Glutamatergic neuron (in vitro differentiated cells): ENCODE measurements at places on chromosomes 12 and 14. TPM values are rescaled to one million over a fixed set of nuclear protein-coding genes. Genes with fewer than 3 reads are reported as not detected.
A peak's percentile ranks its signal among the peaks of the same experiment; 100 is the strongest.

Gene RPS6KA5
- 3.8 TPM for total RNA-seq

DNA sequence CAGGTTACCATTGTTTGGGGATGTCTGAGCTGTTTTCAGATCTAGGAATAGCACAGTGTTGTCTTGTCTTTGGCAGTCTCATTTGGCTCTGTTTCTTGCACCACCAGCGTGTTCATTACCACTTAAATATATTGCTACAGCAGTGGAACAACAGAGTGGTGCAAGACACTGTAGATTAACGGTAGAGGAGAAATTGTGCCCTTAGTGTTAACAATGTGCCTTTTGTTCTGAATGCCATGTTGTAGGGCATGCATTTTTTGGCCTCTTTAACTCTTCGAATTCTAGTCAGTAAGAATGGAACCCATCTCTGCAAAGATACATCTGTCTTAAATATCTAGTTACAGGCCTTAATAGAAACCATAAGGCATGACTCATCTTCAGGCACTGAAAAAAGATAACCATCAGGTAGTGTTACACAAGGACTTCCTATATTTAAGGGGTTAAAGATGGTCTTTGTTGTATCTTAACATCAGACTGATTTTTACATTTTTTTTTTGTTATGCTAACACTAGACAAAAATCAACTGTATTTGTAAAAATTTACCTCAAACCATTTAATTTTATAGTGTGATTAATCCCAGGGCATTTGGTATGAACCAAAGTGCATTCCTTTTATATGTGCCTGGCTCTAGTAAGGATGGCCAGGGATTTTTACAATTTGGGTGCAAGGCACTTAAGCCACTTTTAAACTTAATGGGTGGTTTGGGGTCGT is 12.9 kb downstream of the DYRK2 start:
- no peak for DNase-seq
- H3K4me3 ChIP-seq, result peak overlapping the region; percentile 40
- peak overlapping the region; percentile 89 for H3K27ac ChIP-seq
- no peaks in the 10 kb centered on the region for H3K27me3 ChIP-seq
- no peaks in the 10 kb centered on the region for H3K36me3 ChIP-seq

Gene PITPNM2
- total RNA-seq, result 19.6 TPM

Gene WNT1
- total RNA-seq, result not detected

DNA sequence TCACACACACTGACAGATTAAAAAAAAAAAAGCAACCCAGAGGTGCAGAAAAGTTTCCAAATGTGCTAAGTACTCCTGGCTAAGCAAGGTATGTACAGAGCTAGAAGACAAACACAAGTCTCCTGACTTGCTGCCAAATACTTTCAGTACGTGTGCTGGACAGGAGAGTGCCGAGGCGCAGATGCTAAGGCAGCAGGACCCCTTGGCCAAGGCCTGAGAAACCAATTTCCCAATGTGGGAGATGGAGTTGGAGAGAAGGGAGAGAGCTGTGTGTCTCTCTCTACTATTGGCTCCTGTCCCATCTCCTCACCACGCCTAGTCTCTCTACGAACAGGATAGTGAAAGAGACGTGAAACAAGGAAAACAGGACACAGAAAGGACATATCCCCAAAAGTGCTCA is 5.3 kb downstream of the SPRYD3 start:
- peaks cover 10% of the 10 kb centered on the region for H3K36me3 ChIP-seq
- H3K27me3 ChIP-seq, result peaks cover 5% of the 10 kb centered on the region
- H3K27ac ChIP-seq, result no peak overlapping the region
- H3K4me3 ChIP-seq, result no peak overlapping the region
- peaks cover 2% of the 10 kb centered on the region for H3K4me1 ChIP-seq

Gene PLEKHD1
- 1.3 TPM for total RNA-seq

Gene VWF
- total RNA-seq, result 0.37 TPM

Gene PTPRQ
- total RNA-seq, result not detected

DNA sequence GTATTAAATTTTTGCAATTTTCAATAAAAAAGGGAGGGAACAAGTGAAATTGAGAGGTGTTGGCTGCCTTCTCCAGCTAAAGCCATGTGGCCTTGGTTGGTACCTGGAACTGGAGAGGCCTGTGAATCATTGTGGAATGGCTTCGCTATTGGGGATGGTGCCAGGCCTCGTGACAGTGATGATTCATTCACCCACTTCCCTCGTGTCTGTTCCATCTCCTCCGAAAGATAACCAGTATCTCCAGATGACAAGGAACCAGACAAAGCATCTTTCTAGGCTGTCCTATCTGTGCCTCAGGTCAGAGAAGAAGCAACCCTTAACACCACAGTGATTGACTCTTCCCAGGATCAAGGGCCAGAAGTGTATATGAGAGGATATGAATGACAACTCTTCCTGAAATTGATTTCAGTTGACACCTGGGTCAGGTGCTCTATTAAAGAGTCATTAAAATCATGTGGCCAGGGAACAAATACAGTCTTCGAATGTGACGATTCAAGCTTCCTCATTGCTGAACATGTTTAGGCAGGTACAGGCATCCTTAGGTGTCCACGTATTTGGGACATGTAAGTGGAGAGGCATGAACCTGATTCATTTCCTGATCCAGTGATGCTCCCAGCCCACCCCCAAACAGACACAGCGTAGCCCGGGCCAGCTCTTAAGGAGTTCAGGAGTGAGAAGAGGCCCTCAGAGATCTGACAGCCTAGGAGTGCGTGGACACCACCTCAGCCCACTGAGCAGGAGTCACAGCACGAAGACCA is at the start of gene RNASE7:
Gene RNASE7, plus strand, starts transcription at position 687 of the 758 bp plus-strand sequence. CDS start 631 bp downstream, outside the sequence.
- H3K4me1 ChIP-seq, result peaks cover 26% of the 10 kb centered on the region
- H3K27me3 ChIP-seq, result peaks cover 5% of the 10 kb centered on the region
- no peak within 1 kb of the TSS for H3K27ac ChIP-seq
- DNase-seq, result no peak

- no peaks in the 10 kb centered on the region for H3K4me1 ChIP-seq
- H3K4me3 ChIP-seq, result no peak overlapping the region
- no peaks in the 10 kb centered on the region for H3K36me3 ChIP-seq
- DNase-seq, result no peak
- H3K27me3 ChIP-seq, result peaks cover 2% of the 10 kb centered on the region
These were observed 297.5 kb upstream of the SLC16A7 start for GRCh38 chr12:59298296-59298695.

DNA sequence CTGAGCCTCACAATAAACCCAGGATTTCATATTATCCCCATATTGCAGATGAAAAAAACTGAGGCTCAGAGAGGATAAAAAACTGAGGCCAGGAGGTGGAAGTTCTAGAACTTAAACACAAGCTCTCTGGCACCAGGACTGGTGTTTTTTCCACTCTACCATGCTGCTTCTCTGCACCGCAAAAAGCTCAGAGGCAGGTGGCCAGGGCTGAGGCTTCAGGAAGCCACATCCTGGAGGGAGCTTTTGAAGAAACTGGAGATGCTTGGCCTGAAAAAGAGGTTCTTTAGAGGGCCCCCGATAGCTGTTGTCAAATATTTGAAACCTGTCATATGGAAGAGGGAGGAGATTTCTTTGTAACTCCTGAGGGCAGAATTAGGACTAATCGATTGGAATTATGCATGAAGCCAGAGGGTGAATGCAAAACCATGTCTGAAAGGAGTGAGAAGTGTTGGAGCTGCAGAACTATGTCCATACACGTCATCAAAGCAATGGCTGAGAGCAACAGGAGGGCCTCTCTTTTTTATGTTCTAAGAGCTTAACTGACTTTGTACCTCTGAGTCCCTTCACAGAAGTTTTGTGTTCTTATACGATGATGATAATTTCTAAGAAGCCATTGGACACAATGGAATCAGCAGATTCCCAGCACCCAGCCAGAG is 448.6 kb downstream of the FUT8 start:
- DNase-seq, result no peak
- peaks cover 6% of the 10 kb centered on the region for H3K36me3 ChIP-seq
- H3K4me1 ChIP-seq, result peaks cover 12% of the 10 kb centered on the region
- peaks cover 4% of the 10 kb centered on the region for H3K27me3 ChIP-seq
- H3K27ac ChIP-seq, result no peak overlapping the region

- peak; percentile 50 for DNase-seq
- peak overlapping the region; percentile 84 for H3K4me3 ChIP-seq
- peaks cover 9% of the 10 kb centered on the region for H3K36me3 ChIP-seq
- peak overlapping the region; percentile 99 for H3K27ac ChIP-seq
These were observed 44.7 kb upstream of the FBRSL1 start for GRCh38 chr12:132444957-132445883.

- H3K36me3 ChIP-seq, result no peaks in the 10 kb centered on the region
- no peak for DNase-seq
- H3K27me3 ChIP-seq, result no peaks in the 10 kb centered on the region
- no peaks in the 10 kb centered on the region for H3K4me1 ChIP-seq
- H3K27ac ChIP-seq, result no peak overlapping the region
These were observed 50.6 kb downstream of the DRAM1 start for GRCh38 chr12:101927999-101928398.

- H3K27ac ChIP-seq, result no peak overlapping the region
- peaks cover 4% of the 10 kb centered on the region for H3K36me3 ChIP-seq
- H3K27me3 ChIP-seq, result peaks cover 46% of the 10 kb centered on the region
- H3K4me3 ChIP-seq, result peak overlapping the region; percentile 64
- DNase-seq, result no peak
- H3K4me1 ChIP-seq, result peaks cover 9% of the 10 kb centered on the region
These were observed 669 bp downstream of the RFX4 start for GRCh38 chr12:106583242-106584103.

Gene TAS2R7
- 0.39 TPM for total RNA-seq

DNA sequence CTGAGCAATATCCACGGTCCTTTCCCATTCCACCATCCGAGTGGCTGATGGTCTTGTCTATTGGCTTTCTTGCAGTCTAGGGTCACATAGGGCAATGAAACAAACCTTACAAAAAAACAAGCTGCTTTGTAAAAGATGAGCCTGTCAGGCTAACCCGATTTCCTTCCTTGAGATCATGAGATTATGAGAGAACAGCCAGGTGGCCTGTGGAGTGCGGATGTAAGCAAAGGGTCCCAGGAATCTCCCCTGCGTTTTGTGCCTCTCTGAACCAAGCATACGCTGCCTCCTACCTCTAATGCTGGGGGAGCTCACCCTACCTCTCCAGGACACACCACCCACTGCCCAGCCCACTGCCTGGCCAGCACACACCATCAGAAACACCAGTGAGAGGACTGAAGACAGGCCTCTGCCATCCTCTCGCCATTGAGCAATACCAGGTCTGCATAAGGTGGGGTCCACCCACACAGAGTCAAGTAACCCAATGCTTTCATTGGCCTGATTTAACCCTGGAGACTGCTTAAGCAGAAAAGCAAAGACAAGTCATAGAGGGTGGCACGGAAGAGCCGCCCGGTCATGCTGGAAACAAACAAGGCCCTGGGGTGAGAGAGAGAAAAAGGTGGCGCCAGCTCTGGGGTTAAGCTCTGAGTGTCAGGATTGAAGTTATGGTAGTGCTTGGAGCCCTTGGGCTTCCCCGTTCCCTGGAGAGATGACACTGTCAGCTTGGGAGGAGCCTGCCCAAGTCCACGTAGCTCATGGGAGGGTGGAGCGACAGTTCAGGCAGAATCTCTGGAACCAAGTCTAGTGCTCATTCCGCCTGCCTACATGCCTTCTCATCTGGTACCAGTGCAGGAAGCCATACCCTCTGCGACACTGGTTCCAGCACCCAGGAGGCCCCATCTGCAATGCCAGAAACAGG is 46.6 kb downstream of the CALM1 start:
- no peak overlapping the region for H3K27ac ChIP-seq
- H3K4me3 ChIP-seq, result no peak overlapping the region
- peaks cover 22% of the 10 kb centered on the region for H3K4me1 ChIP-seq
- no peak for DNase-seq
- no peaks in the 10 kb centered on the region for H3K36me3 ChIP-seq
- H3K27me3 ChIP-seq, result peaks cover 2% of the 10 kb centered on the region

DNA sequence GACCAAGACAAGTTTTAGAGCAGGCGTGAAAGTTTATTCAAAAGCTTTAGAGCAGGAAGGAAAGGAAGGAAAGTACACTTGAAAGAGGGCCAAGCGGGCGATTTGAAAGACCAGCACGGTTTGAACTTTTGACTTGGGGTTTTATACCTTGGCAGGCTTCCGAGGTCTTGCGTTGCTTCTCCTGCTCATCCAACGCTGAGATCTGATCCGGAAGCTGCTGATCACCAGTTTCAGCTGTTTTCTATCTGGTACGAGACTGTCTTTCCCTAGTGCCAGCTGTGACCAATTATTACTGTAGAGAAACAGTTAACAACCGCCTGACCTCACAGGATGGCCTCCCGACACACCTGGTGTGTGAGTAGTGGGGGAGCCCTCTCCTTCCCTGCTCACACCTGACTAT is 20.6 kb upstream of the SNRPF start:
- no peak overlapping the region for H3K4me3 ChIP-seq
- no peak overlapping the region for H3K27ac ChIP-seq
- no peak for DNase-seq
- H3K27me3 ChIP-seq, result no peaks in the 10 kb centered on the region

Gene C14orf132
- 552 TPM for total RNA-seq
